ENCODE measurements at places on chromosomes 13 and 19.

DNA sequence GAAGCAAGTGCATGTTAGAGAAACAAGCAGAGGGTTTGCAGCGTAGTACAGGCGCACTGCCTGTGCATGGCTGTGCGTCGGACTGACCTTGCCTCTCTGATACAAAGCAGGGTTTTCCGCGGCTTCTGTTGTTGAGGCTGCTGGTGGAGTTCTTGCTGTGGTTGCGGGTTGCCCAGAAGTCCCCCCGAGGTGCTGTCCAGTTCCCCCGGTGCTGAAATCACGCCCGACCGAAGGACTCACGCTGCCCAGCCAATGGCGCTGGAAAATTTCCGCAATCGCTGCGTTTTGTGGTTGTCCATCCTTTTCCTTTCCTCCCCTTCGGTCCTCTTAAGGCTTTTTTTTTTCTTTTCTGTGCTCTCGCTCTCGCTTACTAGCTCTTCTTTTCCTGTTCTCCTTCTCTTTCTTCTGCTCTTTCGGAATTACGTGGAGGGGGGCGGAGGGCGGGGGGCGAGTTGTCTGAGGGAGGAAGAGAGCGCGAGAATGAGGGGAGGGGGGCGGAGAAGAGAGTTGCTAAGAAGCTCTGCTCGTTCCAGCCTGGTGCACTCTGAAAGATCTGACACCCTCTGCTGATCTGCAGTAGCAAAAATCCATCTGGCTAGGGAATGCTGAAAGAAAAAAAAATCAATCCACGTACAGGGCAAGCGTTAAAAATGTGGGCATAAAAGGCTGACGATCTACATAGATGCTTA lies at the start of gene SLITRK1:
Gene SLITRK1, minus strand, starts transcription at position 558 of the 689 bp plus-strand sequence. CDS start 967 bp downstream, outside the sequence.
- peak; percentile 3 for DNase-seq

GRCh38 chr13:29810145-29810742 lies 40.2 kb downstream of the UBL3 start:
- no peak for DNase-seq

DNA sequence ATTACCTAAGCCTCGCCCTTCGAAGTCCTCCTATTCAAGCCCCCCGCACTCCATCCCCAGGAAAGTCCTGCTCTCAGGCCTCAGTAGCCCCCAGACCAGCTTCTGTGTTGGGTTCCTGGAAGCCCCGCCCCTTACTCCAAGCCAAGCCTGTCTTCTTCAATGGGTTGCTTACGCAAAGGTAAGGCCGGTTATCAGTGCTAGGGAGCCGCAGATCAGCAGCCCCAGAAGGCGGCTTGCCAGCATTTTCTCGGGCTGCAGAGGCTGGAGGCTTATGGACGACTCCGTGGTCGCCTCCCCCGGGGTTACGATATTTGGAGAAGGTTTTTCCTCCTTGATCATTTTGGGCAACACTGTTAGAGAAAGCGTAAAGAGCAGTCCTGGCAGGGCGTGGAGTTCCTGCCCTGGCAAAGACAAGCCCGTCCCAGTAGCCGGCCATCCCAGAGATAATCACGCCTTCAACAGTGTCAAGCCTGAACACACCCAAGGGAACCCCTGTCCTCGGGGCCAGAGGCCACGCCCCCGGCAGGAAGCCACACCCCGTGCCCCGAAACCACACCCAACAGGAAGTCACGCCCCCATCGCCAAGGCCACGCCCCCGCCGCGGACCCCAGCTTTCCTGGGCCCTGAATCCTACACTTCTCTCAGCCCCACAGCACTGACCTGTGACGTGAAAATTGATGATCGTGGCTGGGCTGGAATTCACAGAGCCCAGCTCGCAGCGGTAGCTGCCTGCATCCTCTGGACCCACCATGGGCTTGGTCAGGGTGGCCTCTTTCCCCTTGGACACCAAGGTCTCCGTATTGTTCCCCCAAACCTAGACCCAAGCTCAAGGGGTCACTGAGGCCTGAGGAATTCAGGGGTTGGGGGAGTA lies 954 bp upstream of the RASIP1 start:
- no peak for DNase-seq

DNA sequence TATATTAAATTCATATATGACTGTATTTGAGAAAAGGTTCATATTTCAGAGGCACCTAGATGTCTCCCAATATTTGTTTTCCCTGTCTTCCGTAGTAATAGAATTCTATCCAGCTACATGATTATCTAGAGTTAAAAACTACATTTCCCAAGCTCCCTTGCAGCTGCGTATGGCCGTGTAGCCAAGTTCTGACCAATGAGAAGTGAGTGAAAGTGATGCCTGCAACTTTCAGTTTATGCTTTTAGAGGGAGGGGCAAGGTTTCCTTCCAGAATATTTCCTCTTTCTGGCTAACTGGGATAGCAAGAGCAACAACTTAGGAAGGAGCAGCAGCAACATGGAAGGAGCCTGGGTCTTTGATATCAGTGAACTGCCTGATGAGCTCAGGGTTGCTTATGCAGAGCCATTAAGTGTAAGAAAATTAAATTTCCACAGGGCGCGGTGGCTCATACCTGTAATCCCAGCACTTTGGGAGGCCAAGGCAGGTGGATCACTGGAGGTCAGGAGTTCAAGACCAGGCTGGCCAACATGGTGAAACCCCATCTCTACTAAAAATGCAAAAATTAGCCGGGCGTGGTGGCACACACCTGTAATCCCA lies 23.2 kb upstream of the CYP2A13 start:
- peak; percentile 7 for DNase-seq

DNA sequence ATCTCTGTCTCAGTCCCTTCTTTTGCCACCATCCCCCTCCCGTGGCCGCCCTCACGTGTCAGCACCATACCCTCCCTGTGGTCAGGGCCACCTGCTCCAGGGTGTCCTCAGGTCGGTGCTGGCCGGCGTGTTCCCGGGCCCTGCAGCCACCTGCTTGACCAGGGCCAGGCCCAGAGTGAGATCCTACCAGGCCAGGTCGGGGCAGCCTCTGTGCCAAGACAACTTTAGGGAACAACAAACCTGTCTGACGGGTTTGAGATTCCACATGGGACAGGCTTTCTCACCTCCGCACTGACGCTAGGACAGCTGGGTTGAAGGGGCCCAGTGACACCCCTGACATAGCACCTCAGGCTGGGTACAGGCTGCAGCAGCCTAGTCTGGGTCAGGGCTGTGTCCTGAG lies 7.5 kb upstream of the SBNO2 start:
- no peak for DNase-seq

DNA sequence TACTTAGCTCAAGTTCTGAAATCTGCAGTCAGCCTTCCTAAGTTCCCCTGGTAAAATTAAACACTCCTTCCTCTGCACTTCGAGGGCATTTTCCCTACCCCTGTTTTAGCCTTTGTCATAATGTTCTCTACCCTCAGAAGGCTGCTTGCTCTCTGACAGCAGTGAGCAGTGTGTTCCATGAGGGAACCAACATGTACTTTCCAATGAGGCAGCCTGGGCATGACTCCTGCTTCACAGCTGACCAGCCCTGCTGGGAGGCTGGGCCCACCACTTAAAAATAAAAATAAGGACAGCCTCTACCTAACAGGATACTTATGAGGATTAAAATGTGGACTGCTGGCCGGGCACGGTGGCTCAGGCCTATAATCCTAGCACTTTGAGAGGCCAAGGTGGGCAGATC lies 26.4 kb downstream of the RUBCNL start:
- DNase-seq, result no peak

- DNase-seq, result peak; percentile 64
These were observed 57.2 kb downstream of the NHLRC3 start for GRCh38 chr13:39095500-39095899.
